ENCODE measurements at places on chromosomes 1 and 21.

DNA sequence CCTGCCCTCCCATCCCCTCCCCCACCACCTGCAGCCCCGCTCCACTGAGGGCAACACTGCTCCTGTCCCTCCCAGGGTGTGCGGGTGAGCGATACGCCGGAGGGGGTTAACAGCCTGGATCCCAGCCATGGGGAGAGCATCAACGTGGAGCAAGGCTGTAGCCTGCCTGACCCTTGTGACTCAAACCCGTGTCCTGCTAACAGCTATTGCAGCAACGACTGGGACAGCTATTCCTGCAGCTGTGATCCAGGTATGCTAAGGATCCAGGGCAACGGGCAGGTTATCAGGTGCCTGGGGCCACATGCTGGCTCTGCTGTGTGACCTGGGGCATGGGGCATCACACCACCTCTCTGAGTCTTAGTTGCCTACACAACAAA, 15.0 kb downstream of the CELSR2 start:
- no peak for DNase-seq

GRCh38 chr1:5509664-5510452, 482.4 kb downstream of the NPHP4 start:
- DNase-seq: peak; percentile 51

- DNase-seq: no peak
These were observed 822 bp downstream of the CCT3 start for GRCh38 chr1:156337052-156337887.

GRCh38 chr21:26123012-26123411, 47.6 kb downstream of the APP start:
- no peak for DNase-seq

- no peak for DNase-seq
These were observed 41.4 kb upstream of the PCBP3 start for GRCh38 chr21:45602106-45602505.

- DNase-seq: no peak
These were observed 112.0 kb downstream of the PDE4B start for GRCh38 chr1:65904681-65905083.
